ENCODE measurements at places on chromosomes 13 and 19.

DNA sequence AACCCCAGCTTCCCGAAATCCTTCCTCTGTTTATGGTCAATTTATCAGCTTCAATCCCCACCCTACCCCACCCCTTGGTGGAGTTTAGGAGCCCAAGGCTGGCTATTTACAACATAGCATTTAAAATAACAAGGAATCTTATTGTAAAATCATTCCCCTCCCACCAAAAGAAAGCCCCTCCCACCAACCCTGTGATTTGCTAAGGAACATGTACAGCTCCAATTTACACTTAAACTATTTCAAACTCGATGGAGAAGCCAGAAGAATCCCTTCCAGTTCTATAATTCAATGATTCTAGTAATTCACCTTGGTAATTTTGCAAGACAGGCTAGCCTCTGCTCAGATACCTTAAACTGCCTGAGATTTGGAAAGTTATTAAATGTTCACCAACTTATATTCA is 3.0 kb downstream of the LATS2 start:
- no peak for DNase-seq

GRCh38 chr19:29660835-29661234 is 4.4 kb upstream of the PLEKHF1 start:
- DNase-seq, result no peak

DNA sequence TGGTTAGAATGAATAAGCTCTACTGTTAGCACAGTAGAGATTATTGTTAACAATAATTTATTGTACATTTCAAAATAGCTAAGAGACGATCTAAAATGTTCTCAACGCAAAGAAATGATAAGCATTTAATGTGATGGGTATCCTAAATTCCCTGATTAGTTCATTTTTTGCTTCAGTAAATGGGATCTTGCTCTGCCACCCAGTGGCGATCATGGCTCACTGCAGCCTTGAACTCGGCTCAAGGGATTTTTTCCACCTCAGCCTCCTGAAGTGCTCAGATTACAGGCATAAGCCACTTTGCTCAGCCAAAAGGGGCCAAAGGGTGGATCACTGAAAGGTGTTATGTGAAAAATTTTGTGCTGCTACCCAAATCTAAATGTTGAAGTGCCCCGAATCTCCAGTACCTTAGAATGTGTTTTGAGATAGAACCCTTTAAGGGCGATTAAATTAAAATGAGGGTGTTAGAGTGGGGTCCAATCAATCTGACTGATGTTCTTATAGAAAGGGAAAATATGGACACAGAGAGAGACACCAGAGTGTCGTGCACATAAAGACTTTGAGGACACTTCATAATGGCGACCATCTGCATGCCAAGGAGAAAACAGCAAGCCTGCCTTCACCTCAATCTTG is 31.5 kb upstream of the ZNF766 start:
- DNase-seq, result no peak

DNA sequence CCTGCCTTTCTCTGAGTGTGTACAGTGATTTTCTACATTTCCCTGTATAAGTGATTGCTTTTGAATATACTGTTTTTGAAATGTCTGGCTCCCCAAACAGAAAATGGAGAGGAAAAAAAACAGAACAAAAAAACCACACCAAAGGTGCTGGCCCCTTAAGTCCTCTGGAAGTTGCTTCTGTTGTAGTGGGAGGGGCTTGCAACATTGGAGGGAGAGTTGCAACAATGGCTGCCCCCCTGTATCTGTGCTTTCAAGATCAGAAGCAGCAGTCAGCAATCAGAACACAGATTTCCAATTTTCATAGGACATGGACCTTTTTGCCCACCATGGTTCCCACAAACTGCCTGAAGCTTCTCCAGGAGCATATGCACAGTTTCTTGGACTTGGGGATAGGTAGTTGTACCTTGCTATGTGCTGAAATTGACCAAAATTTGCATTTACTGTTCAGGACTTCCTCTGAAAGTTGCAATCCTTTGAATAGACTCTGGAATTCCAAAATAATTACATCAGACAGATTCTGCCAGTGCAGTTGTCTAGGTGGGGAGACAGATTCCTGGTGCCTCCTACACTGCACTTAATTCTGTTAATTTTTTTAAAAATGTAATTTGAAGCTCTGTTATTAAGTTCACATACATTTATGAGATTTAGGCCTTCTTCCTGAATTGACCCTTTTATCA is 13.8 kb downstream of the BIVM start:
- no peak for DNase-seq

- no peak for DNase-seq
Observed at GRCh38 chr19:11580116-11580515, 2.7 kb upstream of the ACP5 start.

DNA sequence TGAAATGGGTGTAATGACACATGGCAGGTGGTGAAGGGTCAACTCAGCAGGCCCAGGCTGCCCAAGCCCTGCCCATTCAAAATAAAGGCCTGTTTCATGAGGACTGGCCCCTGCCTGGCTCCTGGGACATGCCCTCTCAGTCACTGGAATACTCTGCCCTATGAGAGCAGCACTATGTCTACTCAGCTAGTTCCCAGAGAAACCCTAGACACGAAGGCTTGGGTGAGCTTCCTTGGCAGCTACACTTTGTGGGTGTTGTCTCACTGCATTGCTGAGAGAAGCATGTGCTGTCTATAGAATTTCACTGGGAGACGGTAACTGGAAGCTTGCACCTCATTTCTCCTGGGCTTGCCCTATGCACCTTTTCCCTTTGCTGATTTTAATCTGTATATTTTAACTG is 752.8 kb downstream of the LIG4 start:
- no peak for DNase-seq

- no peak for DNase-seq
Observed at GRCh38 chr19:41784743-41785142, 11.6 kb upstream of the CEACAM3 start.
